ENCODE measurements at places on chromosomes 6 and 20. TPM values are rescaled to one million over a fixed set of nuclear protein-coding genes. Genes with fewer than 3 reads are reported as not detected.

Gene C2
- total RNA-seq = not detected

Gene KIF25
- not detected for total RNA-seq

Gene PRL
- not detected for total RNA-seq

Gene MATN4
- total RNA-seq = 0.19 TPM

Gene RAET1G
- total RNA-seq = 7.7 TPM

Gene MUC22
- total RNA-seq = not detected

Gene PRDM13
- 0.45 TPM for total RNA-seq

Gene RREB1
- total RNA-seq = 11.6 TPM

Gene C6orf141
- 13.5 TPM for total RNA-seq

Gene FILIP1
- 0.52 TPM for total RNA-seq

Gene NR2E1
- total RNA-seq = 0.09 TPM

All from A549 treated with ZK216348 at 1 μM for 4 hours (cell line).